Stimulated activated CD4-positive, alpha-beta T cell treated with anti-CD3 and anti-CD28 coated beads, Interleukin-4, amount 100 ng/mL, for 24 hours (primary cell): ENCODE measurements at places on chromosomes 16 and 17.

DNA sequence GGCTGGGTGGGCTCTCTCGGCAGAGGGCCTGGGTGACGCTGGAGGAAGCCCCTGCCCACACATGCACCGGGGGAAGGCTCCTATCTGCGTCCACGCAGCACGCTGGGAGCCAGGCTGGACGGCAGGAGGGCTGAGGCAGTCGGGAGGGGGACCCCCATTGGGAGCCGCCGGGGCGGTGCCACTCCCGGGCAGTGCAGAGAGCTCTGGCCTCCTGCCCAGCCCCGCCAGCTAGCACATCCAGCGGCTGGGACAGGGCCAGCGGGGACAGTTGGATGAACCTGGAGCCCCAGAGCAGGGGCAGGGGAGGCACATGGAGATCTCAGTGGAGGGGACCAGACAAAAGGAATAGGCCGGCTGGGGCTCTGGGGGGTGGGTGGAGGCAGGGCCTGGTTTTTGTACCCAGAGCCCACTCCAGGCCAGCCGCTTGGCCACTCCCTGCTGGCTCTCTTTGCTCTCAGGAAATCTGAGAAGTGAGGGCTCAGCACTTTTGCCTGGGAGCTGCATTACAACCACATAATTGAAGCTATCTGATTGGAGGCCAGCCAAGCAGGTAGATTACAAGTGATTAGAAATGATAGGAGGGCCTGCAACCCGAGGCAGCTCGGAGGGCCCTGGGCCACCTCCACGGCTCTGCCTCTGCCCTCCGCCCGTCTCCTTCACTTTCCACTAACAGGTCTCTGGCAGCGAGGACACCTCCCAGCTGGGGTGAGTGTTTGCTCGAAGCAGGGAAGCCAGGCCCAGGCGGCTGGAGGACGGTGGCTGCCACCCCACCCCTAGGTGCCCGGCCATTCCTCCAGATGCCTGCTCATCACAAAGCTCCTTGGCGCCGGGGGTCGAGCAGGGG, 40.1 kb downstream of the ENGASE start:
- no peak for DNase-seq

- DNase-seq, result no peak
These were observed 69.6 kb upstream of the RCVRN start for GRCh38 chr17:9974448-9975381.

DNA sequence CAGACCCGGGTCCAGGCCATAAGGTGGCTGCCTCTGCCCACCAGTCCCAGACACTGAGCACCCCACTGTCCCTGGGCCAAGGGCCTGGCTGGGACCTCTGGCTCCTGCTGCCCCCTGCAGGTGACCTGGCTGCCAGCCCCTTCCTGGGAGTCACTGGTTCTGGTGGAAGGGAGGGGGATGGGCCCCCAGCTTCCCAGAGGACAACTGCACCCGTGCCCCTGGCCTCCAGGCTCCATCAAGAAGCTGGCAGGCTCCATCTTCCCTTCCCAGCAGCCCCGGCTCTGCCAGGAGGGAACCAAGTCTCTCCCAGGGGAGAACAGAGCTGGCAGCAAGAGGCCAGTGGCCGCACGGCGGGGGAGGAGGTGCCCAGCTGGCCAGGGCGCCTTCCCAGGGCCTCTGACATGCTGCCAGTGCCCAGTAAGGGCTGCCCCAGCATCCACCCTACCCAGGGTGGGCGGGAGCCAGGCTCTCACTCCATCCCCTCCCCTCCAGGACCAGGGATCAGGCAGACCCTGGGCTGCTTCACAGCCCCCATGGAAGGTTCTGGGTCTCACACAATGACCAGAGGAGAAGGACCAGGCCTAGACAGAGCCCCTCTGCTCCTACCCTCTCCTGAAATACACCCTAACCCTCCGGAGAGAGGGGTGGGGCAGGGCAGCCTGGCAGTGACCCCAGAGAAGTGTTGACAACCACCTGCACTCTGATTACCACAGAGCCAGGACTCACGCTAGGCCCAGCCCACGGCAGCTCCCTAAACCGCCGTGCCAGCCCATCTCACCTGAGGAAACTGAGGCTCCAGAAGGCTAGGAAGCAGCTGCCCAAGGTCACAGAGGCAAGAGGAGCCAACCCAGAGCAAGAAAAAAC, 3.6 kb downstream of the CLUH start:
- no peak for DNase-seq

DNA sequence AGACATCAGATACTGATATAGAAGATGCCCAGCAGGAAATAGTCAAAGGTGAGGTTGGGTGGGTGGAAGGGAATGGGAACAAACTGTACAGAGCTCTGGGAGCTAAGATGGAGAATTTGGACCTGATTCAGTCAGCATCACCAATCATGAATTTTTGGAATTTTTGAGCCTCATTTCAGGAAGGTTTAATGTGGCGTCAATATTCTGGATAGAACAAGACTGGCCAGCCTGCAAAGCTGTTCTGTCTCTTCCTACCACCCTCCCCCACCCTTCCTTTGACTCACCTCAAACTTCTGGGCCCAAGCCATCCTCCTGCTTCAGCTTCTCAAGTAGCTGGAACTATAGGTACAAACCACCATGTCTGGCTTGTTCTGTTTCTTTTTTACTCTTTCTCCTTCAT, 32.6 kb downstream of the CTCF start:
- no peak for DNase-seq

- no peak for DNase-seq
These were observed 10.6 kb downstream of the LIG3 start for GRCh38 chr17:34990921-34991365.

DNA sequence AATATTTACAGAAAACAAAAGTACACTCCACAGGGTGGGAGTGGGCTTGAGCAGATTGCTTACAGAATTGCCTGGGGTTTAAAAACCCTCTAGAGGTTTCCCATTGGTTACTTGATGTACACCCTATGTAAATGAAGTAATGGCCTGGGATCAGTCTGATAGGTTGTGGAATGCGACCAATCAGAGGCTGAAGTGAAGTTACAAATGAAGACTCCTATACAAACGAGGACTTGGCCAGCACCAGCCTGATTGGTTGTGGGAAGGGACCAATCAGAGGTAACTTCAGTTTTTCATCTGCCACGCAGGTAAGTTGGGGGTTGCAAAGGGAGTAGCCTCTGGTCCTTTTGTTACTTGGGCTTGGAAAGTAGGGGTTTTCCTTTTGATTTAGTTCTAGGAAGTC, 8.8 kb downstream of the EEF2K start:
- no peak for DNase-seq

DNA sequence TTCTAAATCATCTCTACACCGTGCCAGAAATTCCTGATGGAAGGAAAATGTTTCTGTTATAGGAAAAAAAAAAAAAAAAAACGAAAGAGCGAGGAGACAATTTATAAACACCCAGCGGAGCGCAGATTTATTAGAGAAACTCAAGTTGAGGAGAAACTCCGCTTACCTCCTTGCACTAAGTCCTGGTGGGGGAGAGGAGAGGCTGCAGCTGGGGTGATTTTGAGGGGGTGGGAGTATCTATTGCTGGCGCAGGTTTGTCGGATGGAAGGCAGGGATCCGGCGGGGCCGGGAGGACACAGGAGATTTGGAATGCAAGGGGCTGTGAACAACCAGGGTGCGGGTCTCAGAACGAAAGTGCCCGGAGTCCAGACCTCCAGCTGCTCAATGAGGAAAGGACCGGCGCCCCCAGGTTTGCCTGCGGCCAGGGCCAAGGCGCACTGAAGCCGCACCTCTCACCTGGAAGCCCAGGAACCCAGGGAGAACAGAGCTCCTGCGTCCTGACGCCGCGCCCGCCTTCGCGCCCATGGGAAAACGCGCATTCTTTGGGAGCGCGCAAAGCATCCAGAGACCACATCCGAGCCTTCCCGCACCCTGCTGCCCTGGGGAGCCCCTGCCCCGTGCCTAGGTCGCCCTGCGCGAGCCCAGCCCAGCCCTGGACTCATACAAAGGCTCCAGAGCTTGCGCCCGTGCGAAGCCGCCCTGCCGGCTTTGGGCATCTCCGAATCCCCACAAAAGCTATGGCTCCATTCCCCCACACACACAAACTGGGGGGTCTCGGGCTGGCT, 2.6 kb upstream of the HOXB8 start:
- DNase-seq, result no peak

- DNase-seq, result no peak
These were observed 178.4 kb downstream of the IRF8 start for GRCh38 chr16:86077243-86077940.

DNA sequence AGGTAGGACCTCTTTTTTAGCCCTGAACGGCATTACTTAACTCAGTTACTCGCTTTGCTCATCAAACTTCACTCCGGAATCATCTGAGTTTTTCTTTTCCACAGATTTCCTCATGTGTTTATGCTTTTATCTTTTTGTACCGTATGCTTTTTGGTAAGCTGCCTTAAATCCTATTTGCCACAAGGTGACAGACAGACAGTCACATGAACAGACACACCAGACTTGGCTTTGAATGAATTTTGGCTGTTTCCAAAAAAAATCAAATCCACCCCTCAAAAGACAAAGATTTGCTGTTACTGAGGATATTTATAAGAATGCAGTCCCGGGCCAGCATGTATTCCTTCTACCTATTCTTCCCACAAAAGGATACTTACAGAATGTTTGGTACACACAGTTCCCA, 10.9 kb downstream of the GAS7 start:
- DNase-seq, result no peak

GRCh38 chr16:68389006-68389405, 59.3 kb downstream of the SMPD3 start:
- no peak for DNase-seq

DNA sequence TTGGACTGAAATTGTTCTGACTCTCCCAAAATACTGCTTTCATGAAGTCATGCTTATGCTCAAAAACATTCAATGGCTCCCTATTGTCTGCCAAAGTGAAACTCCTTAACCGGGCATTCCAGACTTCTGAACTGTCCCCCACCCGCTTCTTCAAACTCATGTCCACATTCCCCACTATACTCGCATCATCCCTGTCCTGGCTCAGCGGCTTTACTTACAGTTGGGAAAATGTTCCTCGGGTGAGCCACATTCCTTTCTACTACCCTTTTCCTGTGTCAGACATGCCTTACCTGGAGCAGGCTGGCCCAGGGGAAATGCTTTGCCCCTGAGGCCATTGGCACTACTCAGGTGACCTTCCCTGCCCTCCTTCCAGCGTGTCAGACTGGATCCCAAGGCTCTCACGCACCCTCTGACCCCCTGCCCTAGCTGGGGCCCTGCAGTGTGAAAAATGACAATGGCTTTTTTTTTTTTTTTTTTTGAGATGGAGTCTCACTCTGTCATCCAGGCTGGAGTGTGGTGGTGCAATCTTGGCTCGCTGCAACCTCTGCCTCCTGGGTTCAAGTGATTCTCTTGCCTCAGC, 5.3 kb downstream of the CYGB start:
- no peak for DNase-seq

- DNase-seq, result no peak
These were observed 337.5 kb downstream of the NPIPA8 start for GRCh38 chr16:17998996-17999395.

- no peak for DNase-seq
These were observed 55.7 kb upstream of the TAC4 start for GRCh38 chr17:49903523-49903922.

GRCh38 chr16:25097276-25097975, 14.1 kb upstream of the LCMT1 start:
- no peak for DNase-seq

DNA sequence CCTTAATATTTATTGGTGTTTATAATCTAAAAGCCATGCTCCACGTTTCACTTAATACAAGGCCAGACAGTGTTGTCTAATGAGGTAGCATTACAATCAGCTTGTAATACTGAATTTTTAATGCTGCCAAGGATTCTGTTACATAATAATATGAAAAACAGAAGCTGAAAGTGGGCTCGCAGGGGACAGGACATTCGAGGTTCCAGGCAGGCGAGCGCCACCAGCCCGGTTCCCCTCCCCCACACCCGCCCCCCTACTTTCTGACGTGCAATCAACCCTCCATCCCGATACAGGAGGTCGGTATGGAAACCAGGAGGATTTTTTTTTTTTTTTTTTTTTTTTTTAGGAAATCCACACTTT, 6.2 kb upstream of the ZFHX3 start:
- DNase-seq, result no peak
